NCI-H510A treated with DMSO at 0.1 percent for 48 hours (cell line): ENCODE measurements at places on chromosomes 1 and 21.

DNA sequence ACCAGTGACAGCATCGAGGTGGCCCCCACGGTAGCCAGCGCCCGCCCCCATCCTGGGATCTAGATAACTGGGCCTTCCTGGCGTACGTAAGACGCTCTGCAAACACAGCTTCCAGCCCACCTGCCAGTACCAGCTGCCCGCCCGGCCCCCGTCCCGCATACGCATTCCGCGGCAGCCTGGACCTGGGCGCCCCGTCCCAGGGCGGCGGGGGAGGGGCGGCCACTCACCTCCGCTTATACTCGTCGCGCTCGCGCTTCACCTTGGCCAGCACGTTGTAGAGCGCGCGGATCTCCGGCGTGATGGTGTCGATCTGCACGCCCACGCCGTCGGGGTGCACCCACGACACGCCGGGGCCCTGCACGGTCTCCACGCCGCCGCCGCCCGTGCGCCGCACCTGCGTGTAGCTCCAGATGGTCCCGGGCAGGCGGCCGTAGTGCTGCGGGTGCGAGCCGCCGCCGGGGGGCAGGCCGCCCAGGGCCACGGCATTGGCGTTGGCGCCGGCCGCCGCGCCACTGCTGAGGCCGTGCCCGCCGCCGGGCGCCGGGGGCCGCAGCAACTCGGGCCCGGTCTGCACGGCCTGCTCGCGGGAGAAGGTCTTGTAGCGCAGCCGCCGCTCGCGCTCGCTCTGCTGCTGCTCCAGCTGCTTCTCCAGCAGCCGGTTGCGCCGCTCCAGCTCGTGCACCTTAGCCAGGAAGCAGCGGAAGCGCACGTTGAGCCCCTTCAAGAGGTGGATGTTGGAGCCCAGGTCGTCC lies 859 bp downstream of the IFFO2 start:
- peak; percentile 8 for DNase-seq

- no peak for DNase-seq
Observed at GRCh38 chr1:156211243-156211642, 1.6 kb upstream of the PMF1 start.

DNA sequence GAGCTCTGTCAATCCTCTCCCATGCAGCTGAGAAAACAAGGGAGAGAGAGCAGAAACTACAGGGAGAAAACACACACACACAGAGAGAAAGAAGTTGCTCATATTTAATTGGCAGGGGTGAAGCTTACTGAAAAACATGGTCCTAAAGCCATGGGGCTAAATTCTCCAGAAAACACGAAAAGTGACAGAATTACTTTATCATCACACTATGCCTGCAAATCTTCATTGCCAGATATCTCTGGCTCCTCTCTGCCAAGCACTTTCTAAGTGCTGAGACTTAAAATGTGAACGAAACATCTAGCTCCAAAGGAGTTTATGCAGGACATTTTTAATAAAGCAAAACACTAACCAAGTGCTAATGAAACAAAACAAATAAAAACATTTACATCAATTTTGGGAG lies 134.1 kb downstream of the DAB1 start:
- DNase-seq: no peak

DNA sequence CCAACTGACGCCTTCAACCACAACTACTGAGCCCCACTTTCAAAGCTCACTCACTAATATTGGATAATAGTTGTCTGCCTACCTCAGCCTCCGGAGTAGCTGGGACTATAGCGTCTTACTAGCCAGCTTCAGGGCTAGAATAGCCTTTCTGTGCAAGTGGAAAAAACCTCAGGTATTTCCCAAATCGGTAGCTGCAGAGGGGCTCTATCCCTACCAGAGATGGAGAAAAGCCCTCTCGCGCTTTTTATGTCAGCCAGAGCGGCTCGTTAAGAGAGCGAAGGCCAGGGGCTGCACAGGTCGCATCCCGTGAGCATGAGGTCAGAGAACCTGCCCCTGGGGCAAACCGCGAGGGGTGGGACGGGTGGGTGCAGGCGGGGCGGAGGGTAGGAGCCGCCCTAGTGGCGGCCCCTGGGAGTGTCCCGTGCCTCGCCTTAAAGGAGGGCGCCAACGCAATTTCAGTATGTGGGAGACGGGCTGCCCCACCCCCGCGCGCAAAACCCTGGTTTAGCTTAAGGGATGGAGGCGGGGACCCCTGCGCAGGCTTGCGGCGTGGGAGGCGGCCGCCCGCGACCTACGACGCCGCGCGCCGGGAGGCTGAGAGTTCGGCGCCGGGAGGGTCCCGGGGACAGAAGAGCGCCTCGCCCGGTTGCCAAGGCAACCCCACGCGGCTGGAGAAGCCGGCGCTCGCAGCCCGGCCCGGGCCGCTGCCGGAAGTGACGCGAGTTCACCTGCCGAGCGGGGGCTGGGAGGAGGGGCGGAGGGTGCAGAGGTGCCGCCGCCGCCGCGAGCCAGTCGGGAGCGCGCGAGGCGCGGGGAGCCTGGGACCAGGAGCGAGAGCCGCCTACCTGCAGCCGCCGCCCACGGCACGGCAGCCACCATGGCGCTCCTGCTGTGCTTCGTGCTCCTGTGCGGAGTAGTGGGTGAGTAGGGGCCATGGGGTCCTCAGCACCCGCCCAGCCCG lies at the start of gene CXADR:
Gene CXADR (plus strand): TSS at position 791 of the 961 bp plus-strand sequence. CDS start 87 bp downstream, at position 878.
- peak; percentile 68 for DNase-seq

DNA sequence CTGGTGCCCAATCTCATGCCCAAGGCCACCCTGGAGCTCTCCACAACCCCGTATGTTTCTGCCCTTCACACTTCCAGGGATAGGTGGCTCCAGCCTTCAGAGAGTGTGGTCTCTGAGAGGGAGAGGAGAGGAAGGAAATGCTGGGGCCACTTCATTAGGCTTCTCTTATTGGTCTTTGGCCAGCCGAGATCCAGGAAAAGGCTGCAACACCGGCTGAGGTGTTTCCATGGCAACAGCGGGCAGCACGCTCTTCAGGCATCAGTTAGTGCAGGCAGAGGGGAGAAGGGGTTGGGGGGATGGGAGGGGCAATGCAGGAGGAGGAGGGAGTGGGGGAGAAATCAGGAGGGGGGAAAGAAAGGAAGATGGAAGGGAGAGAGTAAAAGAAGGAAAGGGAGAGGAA lies 275.1 kb upstream of the GJB5 start:
- DNase-seq: peak; percentile 55

DNA sequence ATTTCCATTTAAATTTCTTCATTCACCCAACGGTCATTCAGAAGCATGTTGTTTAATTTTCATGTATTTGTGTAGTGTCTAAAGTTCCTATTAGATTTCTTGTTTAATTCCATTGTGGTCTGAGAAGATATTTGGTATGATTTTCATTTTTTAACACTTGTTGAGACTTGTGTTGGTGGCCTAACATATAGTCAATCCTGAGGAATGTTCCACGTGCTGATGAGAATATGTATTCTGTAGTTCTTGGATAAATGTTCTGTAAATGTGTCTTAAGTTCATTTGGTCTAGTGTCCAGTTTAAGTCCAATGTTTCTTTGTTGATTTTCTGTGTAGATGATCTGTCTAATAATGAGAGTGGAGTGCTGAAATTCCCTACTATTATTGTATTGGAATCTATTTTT lies 22.7 kb upstream of the LCE5A start:
- DNase-seq: no peak

DNA sequence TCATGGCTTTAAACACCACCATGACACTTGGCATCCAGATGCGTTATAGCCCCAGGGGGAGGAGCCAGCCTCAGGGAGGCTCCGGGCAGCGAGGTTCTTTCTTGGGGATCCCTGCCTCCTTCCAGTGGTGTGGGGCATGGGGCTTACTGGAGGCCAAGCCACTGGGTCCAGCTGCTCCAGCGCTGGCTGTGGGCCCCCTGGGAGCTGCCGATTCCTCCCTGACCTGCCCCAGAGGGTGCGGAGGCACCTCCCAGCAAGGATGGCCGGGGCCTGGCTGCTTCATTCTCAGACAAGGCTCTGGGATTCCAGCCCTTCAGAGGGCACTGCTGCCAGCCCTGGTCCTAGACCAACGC lies 159.3 kb downstream of the PEX14 start:
- DNase-seq: no peak

DNA sequence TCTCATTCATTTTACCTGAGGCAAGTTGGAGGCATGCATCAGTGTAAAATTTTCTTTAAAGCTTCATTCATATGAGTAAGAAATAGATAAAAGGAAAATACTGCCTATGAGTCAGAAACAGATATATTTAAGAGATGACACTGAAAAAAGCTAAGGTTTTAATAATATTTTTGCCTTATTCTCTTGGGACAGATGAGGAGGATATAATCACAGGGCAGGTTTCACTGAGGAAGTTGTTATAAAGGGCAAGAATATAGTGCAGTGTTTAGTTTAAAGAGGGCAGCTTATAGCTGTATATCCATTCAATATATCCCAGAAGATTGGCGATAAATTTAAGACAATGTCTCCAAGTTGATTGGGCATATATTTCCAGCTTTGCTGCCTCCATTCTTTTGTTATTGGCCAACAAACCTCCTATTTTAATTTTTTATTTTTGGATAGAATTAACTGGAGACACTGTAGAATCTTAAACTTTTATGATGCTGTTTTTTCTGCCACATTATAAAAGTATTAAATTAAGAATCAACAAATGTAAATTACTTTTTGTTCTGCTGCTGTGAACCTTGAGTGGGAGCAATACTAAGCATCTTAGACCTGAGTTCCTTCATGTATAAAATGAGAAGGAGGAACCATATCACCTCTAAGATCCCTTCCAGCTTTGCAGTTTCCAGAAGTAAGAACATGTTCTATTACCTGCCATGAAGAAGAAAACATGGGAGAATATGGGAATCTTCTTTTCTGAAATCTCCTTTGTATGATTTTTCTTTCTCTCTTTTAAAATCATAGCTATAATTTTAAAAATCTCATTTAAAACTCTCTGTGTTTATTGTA lies 171.6 kb downstream of the S1PR1 start:
- DNase-seq: no peak

- no peak for DNase-seq
Observed at GRCh38 chr1:94783342-94784189, 36.6 kb upstream of the SLC44A3 start.
